ENCODE measurements at places on chromosomes 4 and X.

DNA sequence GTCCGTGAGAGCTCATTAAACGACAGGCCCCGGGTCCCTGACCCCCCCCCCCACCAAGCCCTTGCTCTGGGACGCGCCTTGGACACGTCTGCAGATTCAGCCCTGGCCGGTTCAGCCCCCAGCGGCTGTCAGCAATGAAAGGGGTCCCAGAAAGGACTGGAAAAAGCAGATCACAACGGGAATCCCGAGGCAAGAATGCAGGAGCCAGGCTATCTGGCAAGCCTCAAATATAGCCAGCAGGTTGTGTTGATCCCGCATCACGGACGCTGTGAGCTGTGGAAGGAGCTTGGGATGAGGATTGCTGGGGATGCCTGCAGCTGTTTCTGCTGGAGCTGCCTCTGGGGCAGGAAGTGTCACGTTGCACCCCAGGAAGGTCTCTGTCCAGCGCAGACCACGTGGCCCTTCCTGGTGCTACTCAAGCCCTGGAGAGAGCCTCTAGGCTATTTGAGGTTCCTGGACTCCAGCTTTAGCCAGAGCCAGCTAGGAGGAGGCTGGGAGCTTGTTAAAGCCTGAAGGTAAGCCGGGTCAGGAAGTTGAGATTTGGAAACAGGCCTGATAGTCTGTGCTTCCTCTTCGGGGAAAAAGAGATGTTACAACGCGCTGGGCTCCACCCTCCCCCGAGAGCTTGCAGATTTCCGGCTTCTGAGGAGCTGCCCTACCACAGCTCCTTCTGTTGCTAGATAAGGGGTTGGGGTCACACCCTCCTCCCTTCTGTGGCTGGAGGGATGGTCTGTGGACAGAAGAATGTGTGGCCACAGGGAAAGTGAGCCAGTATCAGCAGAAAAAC, 19.3 kb upstream of the CSF2RA start:
- no peak for DNase-seq

- no peak for DNase-seq
Measured at GRCh38 chrX:6505960-6506359, 29.0 kb downstream of the VCX3A start.

- DNase-seq: no peak
Measured at GRCh38 chrX:40406330-40406859, 174.4 kb upstream of the ATP6AP2 start.

DNA sequence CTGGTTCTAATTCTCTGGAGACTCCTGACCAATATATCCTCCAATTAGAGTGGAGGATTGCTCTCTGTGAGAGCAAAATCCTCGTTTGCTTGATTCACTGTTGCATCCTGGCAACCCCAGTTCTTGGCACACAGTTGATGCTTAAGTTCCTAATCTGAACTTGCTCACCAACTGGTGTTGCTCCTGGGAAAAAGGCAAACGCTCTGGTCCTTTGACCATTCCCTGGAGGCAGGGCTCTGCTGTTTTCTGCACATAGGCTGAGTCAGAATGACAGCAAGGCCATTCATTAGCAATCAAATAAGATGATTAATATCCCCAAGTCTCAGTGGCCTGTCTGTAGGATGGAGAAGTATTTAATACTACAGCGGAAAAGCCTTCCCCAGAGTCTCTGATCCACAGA, 172.7 kb upstream of the TBC1D9 start:
- DNase-seq: no peak

- DNase-seq: no peak
Measured at GRCh38 chr4:156228676-156229075, 275.0 kb upstream of the CTSO start.

DNA sequence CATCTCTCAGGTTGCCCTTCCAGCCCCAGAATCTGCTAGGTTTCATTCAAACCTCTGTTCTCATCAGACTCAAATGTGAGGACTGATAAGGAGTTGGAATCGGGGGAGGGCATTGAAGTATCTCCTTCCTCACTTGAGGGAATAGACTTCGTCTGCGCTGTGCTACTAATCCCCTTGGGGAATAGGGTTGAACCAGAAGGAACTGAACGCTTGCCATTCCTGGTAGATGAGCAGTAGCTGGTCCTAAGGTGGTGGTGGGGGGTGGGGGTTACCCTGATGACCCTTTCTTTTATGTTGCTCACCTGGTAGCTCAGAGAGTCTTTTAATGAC, 692 bp upstream of the SLC9A7 start:
- DNase-seq: no peak

- DNase-seq: no peak
Measured at GRCh38 chr4:150327262-150327780, 249.1 kb downstream of the DCLK2 start.

DNA sequence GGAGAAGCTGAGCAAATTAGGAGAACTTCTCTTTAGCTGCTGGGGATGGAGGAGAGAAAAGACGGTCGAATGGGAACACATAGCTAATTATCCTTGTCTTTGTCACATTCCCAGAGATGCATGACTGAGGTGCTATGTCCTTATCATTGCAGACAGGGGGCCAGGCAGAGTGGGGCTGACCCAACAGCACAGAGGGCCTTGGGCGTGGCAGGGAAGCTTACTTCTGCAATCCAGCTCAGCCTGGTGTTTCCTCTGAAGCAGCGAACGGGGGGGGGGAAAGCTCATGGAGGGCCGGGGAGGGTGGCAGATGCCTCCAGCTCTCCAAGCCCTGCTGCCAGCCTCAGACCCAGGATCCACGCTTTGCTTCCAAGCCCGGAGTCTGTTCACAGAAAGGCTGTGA, 50.8 kb upstream of the HOPX start:
- no peak for DNase-seq
